H1 (cell line): ENCODE measurements at places on chromosomes 2 and 18.

DNA sequence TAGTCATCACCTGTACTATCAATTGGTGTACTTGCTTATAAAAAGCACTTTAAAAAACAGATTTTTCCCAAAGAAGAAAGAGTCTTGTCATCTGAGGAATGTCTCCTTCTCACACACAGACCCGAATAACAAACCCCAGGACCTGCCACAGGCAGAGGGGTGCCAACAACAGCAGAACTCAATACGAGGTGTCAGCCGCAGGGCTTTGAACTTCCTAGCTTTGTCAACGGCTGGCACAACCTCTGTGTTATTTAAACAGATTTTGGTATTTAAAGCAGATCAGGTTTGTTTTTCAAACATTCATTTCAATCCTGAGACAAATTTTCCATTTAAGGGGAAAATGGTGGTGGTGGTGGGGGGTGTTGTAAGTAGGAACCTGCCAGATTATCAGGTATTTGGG, 138.4 kb upstream of the RIOK3 start:
- no peak overlapping the region for H3K27ac ChIP-seq
- no peaks in the 10 kb centered on the region for H3K36me3 ChIP-seq
- H3K4me3 ChIP-seq = no peak overlapping the region
- DNase-seq = no peak
- H3K27me3 ChIP-seq = no peaks in the 10 kb centered on the region

DNA sequence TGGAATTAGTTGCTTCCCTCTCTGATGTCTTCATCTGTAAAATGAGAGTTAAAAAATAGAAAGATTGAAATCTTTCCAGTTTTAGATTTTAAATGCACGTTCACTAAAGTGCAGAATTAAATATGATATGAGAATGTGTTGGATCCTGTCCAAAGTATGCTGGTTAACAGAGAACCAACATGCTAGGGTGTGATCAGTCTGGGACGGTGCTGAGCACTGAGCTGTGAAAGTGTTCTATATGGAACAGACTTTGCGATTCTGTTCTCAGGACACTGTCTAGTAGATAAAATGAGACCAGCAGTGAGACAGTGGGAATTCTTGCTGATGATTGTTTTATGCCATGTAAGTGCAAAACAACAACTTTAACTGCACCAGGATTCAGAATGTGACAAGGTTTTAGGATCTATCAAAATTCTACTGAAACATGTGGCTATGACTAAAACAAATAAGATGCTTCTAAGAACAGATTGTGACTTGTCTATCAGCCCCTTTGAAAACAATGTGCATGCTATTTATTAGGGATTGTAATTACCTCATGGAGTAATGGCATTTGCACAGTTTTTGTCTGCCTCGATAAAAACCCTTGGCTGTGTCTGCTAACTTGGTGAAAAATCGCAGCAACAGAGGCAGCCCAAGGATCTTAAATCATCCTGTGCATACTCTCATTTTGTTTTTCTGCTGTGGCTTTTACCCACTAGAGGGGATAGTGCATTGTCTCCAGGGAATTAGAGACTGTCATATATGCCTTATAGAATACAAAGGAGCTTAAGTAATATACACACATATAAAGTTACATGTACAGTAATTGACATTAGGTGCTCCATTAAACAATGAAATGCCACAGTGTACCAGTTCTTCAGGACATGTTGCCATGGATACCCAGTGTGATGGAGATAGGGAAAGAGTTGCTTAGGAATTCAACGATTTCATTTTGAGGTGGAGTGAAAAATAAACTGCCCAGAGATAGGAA, 55.1 kb downstream of the MAP3K20 start:
- no peaks in the 10 kb centered on the region for H3K27me3 ChIP-seq
- H3K4me3 ChIP-seq = no peak overlapping the region
- no peaks in the 10 kb centered on the region; the same call in 1 of the 2 replicates for H3K4me1 ChIP-seq
- H3K36me3 ChIP-seq = no peaks in the 10 kb centered on the region
- no peak overlapping the region for H3K27ac ChIP-seq
- DNase-seq = no peak

DNA sequence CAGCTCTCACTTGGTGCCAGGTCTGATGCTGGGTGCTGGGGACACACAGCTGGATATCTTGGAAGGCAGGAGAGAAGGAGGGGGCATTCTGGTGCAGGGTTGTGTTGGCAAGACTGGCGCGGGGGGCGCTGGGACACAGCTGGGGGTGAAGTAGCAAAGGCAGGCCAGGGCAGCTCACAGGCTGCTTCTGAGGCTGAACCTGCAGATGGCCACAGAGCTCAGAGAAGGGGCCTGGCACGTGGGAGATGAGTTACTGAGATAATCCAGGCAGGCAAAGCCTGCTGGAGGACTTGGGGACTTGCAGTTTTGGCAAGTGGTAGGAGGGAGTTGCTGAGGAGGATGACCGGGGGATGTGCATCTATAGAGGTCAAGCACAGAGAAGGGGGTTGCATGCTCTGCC, 16.2 kb upstream of the DGKD start:
- no peaks in the 10 kb centered on the region for H3K36me3 ChIP-seq
- no peak overlapping the region for H3K27ac ChIP-seq
- no peak overlapping the region for H3K4me3 ChIP-seq
- no peaks in the 10 kb centered on the region for H3K4me1 ChIP-seq
- DNase-seq = no peak
- H3K27me3 ChIP-seq = peaks cover 9% of the 10 kb centered on the region

GRCh38 chr18:8643326-8643878, 34.2 kb downstream of the RAB12 start:
- H3K4me1 ChIP-seq = no peaks in the 10 kb centered on the region
- no peak overlapping the region for H3K4me3 ChIP-seq
- peaks cover 5% of the 10 kb centered on the region for H3K36me3 ChIP-seq
- no peak overlapping the region for H3K27ac ChIP-seq
- H3K27me3 ChIP-seq = no peaks in the 10 kb centered on the region

DNA sequence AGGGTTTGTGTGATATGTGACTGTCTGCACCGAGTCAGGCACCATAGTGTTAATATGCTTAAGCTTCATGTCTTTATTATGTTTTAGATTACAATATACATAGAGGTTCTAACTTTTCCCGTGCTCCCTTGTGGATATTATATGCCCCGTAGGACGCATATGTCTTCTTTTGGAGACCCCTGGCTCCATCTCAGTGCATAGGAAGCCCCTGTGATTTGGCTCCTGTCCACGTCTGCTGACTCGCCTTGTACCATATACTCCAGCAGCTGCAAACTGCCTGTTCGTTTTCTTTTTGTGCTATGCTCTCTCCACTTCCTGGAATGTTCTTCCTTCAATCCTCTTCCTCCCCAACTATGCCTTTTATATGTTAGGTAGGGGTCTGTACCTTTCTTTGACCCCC, 110.9 kb downstream of the PTRHD1 start:
- DNase-seq = no peak
- H3K27me3 ChIP-seq = no peaks in the 10 kb centered on the region
- H3K4me3 ChIP-seq = no peak overlapping the region
- H3K27ac ChIP-seq = no peak overlapping the region
- H3K36me3 ChIP-seq = no peaks in the 10 kb centered on the region
- no peaks in the 10 kb centered on the region for H3K4me1 ChIP-seq

DNA sequence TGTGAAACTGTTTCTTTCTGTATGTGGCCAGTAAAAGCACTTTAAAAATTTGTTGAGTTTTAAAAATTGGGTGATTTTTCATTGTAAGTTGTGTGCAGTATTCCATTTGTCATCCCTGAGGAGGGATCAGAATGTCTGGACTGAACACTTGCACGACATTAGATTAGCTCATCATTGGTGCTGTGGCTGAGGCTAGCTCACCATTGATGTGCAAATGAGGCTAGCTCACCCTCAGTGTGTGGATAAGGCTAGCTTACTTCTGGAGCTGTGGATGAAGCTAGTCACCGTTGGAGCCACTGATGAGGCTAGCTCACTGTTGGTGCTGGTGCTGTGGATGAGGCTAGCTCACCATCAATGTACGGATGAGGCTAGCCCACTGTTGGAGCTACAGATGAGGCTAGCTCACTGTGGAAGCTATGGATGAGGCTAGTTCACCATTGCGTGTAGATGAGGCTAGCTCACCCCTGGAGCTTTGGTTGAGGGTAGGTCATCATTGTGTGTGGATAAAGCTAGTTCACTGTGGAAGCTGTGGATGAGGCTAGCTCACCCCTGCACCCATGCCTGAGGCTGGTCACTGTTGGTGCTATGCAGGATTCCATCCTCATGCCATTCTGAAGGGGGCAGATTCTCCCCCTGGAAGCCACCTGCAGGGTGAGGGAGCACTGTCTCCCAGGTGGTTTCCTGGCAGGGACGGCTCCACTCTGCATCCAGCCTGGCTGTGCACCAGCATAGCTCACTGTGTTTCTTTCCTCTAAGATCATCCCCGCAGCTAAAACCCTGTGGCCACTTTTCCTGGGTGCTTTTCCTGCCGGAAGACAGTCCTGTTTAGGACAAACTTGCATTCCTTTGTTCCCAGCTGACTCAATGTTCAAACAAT, 101.1 kb downstream of the TWIST2 start:
- H3K27ac ChIP-seq = no peak overlapping the region
- no peak for DNase-seq
- no peaks in the 10 kb centered on the region for H3K27me3 ChIP-seq
- no peaks in the 10 kb centered on the region for H3K4me1 ChIP-seq
- no peaks in the 10 kb centered on the region for H3K36me3 ChIP-seq

DNA sequence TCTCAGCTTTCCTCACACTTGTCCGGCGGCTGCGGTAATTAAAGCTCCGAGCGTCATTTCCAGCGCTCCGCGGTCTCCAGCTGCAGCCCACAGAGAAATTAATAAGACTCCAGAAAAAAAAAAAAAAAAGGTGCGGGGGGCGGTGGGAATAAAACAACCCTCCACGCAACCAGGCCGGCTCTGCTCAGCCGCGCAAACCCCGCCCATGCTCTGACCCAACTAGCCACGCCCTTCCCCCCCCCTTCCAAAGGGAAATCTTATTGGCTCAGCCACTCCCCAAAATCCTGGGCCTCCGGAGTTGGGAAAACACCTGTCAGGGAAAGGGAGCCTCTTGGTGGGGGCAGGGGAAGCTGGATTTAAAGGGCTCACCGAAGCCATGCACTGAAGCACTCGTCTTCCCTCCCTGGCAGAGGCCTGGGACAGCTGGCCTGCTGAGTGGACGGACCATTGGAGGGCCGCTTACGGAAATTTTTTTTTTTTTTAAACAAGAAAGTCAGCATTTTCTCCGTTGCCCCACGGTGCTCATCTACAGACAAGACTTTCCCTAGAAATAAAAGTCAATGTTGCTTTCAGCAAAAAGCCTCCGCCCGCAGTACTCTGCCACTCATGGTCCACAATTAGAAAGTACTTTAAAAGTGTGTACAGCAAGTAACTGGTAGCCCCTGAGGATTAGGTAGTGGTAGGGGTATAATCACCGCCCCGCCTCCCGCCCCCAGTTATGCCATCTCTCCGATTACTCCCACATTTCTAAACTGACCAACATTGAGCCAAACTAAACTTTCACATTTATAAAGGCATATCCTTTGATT, 674 bp upstream of the ERBB4 start:
- H3K36me3 ChIP-seq = no peaks in the 10 kb centered on the region
- DNase-seq = peak; percentile 44
- H3K4me3 ChIP-seq = peak overlapping the region; percentile 62
- H3K27me3 ChIP-seq = peaks cover 39% of the 10 kb centered on the region
- H3K27ac ChIP-seq = no peak overlapping the region

- no peak overlapping the region for H3K27ac ChIP-seq
- H3K27me3 ChIP-seq = no peaks in the 10 kb centered on the region; the same call in 1 of the 2 replicates
- H3K36me3 ChIP-seq = no peaks in the 10 kb centered on the region
Observed at GRCh38 chr2:60641811-60642788, 88.6 kb upstream of the BCL11A start.

- H3K27ac ChIP-seq = no peak overlapping the region
- no peaks in the 10 kb centered on the region for H3K27me3 ChIP-seq
- H3K4me3 ChIP-seq = no peak overlapping the region
- peaks cover 8% of the 10 kb centered on the region; the same call in 1 of the 2 replicates for H3K4me1 ChIP-seq
- H3K36me3 ChIP-seq = no peaks in the 10 kb centered on the region; the same call in 1 of the 2 replicates
- peak; percentile 67 for DNase-seq
Observed at GRCh38 chr2:122734766-122735424, 979.4 kb downstream of the TSN start.

GRCh38 chr2:181441670-181442069, 15.5 kb upstream of the ITGA4 start:
- no peak overlapping the region for H3K27ac ChIP-seq
- no peaks in the 10 kb centered on the region for H3K27me3 ChIP-seq
- no peaks in the 10 kb centered on the region; the same call in 1 of the 2 replicates for H3K4me1 ChIP-seq
- H3K36me3 ChIP-seq = no peaks in the 10 kb centered on the region
- no peak overlapping the region for H3K4me3 ChIP-seq
- DNase-seq = no peak

DNA sequence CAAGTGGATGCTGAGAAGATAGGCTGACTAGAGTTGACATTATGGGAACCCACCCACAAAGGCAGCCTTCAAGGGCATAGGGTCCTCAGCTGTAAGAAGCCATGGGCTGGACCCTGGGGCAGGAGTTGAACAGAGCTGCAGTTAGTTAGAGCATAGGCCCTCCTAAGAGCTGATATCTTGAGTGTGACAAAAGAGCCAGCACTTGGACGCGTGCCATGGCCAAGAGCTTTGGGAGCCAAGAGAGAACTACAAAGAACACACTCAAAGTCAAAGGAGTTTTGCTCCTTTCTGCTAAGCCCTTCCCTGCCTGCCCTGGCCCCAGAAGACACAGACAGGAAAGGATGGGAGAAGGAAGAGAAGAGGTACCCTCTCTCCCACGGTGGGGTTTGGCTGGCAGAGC, 29.9 kb upstream of the AGAP1 start:
- no peak overlapping the region for H3K27ac ChIP-seq
- no peak for DNase-seq
- H3K27me3 ChIP-seq = no peaks in the 10 kb centered on the region
- no peaks in the 10 kb centered on the region for H3K36me3 ChIP-seq
- H3K4me1 ChIP-seq = no peaks in the 10 kb centered on the region; the same call in 1 of the 2 replicates

DNA sequence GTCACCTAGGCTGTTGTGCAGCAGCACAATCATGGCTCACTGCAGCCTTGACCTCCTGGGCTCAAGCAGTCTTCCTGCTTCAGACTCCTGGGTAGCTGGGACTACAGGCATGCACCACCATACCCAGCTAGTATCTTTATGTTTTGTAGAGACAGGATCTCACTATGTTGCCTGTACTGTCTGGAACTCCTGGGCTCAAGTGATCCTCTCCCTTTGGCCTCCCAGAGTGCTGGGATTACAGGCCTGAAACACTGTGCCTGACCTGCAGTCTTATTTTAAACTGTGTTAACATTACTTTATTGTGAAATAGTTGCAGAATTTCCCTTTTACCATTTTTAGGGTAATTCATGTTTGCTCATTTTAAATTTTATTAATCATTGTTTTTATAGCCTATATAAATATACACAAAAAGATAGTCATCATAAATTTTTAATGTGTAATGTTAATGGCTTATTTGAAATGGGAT, 24.6 kb downstream of the EML4 start:
- no peak overlapping the region for H3K4me3 ChIP-seq
- DNase-seq = no peak
- no peak overlapping the region for H3K27ac ChIP-seq
- H3K27me3 ChIP-seq = no peaks in the 10 kb centered on the region
- H3K36me3 ChIP-seq = no peaks in the 10 kb centered on the region
